Esophagus muscularis mucosa (tissue), 4 donors: ENCODE measurements at places on chromosomes 5 and 9.

- DNase-seq: no peak
Measured at GRCh38 chr5:179869641-179870402, 11.2 kb upstream of the MRNIP start.

GRCh38 chr5:72455476-72455875 lies 51.7 kb downstream of the ZNF366 start:
- DNase-seq: no peak

DNA sequence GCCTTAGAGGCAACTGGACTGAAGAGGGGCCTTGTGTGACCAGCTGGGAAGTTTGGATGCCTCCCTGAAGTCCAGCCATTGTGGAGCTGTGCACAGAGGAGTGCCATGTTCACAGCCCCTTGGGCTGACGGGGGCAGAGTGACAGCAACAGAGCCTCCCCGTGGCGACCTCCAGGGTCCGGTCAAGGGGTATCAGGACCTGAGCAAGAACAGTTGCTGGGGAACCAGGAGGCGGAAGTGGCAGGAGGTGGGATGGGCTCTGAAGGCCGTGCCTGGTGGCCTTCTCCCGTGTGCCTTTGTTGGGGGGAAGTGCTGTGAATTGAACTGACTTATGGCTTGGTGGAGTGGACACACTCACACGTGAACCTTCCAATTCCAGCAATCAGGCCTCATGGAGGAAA lies 14.0 kb downstream of the BNIP1 start:
- DNase-seq: no peak

DNA sequence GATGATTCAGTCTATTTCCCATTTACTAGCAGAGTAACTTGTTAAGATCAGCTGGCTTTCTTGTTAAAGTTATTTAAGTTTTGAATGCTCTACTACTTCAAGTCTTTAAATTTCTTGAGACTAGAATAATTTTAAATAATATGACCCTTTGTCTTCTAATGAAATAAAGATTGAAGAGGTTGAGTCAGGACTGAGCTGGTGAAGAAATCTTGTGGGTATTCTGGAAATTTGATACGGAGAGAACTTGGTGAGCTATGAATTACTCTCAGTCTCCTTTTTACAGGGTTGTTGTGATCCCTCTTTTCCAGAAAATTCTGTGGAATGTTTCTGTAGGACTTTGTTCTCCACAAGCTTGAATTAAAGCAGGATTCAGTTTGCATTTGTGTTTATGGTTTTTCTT lies 29.3 kb downstream of the RNF20 start:
- no peak for DNase-seq

DNA sequence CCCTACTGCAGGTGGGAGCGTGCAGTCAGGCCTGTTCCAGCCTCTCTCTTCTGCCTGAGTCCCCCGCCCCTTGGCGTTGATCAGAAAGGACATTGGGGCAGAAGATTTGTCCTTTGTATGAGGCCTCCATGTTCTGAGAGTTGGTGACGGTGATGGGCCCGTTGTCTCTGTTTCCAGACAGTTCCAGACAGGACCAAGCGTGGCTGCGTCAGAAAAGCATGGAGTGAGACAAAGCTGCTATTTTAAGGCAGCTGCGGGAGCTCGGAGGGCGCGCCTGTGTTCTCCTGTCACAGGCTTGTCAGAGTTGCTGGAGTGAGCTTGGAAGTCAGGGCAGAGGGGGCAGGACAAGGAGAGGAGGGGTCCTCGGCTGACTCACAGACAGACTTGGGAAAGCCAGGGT lies 32.1 kb upstream of the SH3PXD2B start:
- no peak for DNase-seq

- peak; percentile 31 for DNase-seq
Measured at GRCh38 chr9:119701651-119702050, 332.4 kb upstream of the BRINP1 start.

GRCh38 chr9:89564346-89564878 lies 40.4 kb upstream of the GADD45G start:
- no peak for DNase-seq

GRCh38 chr5:169875731-169876130 lies 104.6 kb downstream of the INSYN2B start:
- DNase-seq: no peak

GRCh38 chr9:79542735-79543620 lies 28.8 kb upstream of the TLE4 start:
- peak; percentile 45 for DNase-seq

DNA sequence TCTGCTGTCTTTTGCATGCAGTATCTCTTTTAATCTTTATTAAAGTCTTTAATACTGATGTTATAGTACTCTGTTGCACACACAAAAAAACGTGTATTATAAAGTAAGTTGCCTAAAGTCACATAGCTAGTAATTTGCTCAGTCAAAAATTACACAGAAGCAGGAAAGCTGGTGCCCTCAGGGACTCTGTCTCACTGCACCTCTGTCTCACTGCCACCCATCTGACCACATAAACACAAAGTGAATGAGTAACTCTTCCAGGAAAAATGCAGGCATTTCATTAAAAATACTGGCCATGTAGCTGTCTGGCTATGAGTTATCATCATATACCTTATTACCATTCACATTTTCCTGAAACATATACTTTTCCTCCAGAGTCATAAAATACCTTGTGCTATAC lies 591.7 kb downstream of the CSNK1G3 start:
- DNase-seq: no peak

- DNase-seq: no peak
Measured at GRCh38 chr9:129648764-129649115, 6.8 kb upstream of the ASB6 start.

DNA sequence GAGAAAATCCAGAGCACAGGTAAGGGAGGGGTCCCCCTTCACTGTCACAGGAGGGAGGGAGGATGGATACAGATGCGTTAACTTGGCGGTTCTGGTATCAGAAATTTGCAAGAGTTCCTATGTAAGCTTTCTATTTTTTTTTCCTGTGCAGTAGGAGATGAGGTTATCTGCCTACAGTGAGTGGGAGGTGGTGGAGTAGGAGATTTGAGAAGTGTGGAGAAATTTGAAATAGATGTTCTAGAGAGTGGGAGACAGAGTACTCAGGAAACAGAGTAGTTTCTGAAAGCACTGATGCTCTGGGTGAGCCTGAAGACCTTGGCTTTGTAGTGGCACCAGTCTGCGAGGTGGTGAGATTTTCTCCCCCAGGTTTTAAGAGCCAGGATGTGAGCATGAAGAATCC lies 271.4 kb downstream of the MSX2 start:
- DNase-seq: peak; percentile 39

GRCh38 chr5:144566747-144567420 lies 396.2 kb downstream of the KCTD16 start:
- DNase-seq: no peak
